ENCODE measurements at places on chromosomes 3 and 15. TPM values are rescaled to one million over a fixed set of nuclear protein-coding genes. Genes with fewer than 3 reads are reported as not detected.

Gene GOLGA6L26
- total RNA-seq, result not detected

Gene CEMIP
- 6.2 TPM for total RNA-seq

Gene TMEM158
- total RNA-seq, result 1.8 TPM

Gene LRRIQ4
- not detected for total RNA-seq

Gene KLHL6
- total RNA-seq, result not detected

Gene NECTIN3
- 1.7 TPM for total RNA-seq

Gene AGBL1
- total RNA-seq, result 0.21 TPM
